ENCODE measurements at places on chromosomes 2 and 18.

- DNase-seq: no peak
Measured at GRCh38 chr2:32864334-32865111, 82.2 kb upstream of the LTBP1 start.

- no peak for DNase-seq
Measured at GRCh38 chr2:241223211-241224017, 34.9 kb downstream of the ANO7 start.

DNA sequence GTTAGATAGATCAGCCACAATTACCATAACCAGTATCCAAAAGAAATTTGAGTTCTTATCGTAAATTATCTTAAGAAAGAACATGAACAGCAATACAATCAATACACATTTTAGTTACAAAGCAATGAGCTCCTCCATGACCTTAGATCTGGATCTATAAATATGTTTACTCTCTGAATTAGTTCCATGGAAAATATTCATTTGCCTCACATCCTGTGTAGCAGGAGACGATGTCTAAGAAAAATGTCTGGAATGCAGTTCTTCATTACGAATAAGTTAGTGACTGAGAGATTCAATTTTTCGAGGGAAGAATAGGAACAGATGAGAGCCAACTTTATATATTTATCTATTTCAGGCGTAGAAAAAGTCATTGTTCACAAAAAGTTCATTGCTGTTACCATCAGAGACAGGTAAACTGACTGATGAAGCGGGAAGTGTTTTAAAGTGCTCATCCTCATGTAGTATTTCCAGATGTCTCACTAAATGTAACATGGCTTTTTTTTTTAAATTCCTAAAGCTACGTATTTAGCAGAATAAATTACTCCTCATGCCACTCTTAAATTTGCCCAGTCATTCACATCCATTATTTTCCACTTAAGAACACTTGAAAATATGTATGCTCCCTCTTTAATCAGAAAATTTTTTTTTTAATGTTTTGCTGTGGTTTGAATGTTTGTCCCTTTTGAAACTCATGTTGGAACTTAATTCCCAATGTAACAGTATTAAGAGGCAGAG, 106.5 kb upstream of the SCN1A start:
- DNase-seq: no peak

DNA sequence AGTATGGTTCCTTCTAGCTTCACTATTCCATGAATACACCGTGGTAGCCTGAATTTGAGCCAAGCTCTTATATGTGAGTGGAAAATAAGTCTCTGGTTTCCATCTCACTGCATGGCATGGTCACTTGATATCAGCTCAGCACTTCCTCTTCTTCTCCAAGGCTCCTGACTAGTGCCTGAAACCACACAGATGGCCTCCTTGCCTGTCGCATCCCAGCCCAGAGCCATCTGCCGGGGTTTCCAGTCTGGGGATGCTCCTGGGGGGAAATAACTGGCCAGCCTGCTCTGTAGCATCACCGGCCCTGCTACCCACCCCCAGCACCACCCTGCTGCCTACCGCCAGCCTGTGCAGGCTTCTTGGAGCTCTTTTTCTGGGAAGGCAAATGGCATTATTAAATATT, 7.7 kb upstream of the MARCHF4 start:
- DNase-seq: no peak

DNA sequence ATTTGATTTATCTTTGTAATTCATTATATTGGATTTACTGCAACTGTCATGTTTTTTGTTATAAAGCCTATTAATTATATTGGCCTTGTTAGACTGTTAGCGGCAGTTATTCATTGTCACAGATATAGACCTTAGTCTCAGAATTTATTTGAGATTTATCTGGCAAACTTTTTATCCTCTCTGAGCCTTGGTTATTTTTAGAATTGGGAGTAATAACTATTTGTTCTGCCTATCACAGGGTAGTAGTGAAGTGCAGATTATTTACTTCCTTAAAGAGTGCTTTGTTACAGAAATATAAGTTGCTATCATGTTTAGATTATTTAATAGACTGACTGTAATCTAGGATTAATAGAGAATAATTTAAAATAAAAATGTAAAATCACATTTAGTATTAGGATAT, 41.9 kb downstream of the AGPS start:
- DNase-seq: no peak

- DNase-seq: no peak
Measured at GRCh38 chr2:175929850-175930249, 72.2 kb downstream of the LNPK start.

GRCh38 chr2:189347540-189347939, 93.7 kb upstream of the WDR75 start:
- DNase-seq: no peak

GRCh38 chr18:4017480-4017879, 437.6 kb downstream of the DLGAP1 start:
- DNase-seq: no peak

GRCh38 chr18:63322206-63322605, 2.6 kb upstream of the BCL2 start:
- no peak for DNase-seq

GRCh38 chr18:31990823-31991222, 27.8 kb upstream of the RNF125 start:
- DNase-seq: no peak

DNA sequence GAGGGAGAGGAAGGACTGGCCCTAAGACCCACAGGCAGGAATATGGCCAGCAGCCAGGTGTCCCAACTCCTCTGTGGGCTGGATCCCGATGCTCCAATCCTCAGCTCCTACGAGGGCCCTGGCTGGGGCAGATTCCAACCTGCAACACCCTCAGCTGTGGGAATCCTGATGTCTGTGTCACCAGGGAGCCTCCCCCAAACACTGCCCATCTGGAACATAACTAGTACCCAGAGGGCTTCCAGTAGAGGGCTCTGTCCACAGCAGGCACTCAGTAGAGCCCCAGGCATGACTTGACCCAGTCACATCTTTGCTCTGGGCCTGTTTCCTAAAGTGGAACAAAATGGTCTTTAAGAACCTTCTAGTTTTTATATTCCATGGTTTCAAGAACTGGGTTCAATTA, 20.6 kb upstream of the LOXHD1 start:
- no peak for DNase-seq

DNA sequence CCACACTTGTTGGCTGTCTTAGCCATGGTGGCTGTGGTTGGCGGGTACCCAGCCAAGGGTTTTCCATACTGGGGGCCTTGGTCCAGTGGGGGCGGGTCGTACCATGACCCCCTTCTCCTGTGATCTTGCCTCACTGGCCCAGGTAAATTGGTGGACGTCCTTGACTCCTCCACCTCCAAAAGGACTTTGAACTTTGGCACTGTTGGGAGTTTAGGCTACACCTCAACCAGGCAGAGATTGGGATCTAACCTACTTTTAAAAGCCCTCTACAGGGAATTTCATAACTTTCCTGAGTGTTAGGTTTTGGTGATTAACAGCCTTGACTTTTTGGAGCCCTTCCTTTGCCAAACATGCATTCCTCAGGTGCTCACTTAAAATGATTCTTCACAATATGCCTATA, 106.7 kb downstream of the NEDD4L start:
- no peak for DNase-seq

DNA sequence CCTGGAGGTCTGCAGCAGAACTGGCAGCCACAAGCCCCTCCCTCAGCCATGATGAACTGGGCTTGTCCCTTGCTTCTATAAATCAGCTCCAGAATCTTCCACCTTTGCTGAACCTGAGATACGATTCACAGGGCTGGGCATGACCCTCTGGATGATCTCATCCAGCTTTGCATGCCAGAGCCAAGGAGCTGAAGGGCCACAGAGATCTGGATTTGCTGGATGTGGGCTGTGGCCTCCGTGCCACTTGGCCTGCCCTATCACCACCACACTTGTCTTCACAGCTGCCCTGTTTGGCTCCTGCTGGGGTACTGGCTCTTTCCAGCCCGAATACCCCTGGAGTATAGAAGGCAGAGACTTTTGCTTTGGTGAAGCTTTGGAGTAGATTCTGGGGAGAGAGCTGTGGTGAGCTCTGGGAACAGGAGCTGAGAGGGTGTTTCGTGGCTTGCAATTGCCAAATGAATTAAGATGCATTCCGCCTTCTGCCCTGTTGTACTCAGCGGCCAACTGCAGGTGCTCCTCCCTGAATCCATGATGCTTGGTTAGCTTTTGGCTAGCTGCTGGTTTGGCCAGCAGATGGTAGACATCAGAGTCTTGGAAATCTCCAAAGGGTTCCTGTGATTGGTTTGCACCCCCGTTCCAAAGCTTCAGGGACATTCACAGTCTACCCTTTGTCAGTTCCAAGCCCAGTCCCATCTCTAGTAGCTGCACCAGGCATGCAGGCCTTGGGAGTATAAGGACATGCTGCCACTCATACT, 30.9 kb upstream of the GIGYF2 start:
- no peak for DNase-seq

DNA sequence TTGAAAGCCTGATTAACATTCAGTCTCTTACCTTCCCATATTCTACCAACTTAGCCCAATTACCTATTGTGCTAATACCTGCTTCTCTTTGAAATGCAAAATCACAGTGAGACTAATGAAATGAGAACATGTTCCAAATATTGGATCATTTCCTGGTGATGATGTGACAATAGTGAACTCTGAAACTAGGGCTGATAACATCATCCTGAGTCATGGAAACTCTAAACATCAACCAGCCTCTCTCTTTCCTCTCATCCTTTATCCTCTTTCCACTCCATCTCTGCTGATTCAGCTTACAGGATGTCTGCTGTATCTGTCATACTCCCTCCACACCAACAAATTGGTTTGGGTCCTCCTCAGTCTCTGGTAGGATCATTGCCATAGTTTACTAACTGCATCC, 98.8 kb upstream of the NCKAP5 start:
- DNase-seq: no peak

DNA sequence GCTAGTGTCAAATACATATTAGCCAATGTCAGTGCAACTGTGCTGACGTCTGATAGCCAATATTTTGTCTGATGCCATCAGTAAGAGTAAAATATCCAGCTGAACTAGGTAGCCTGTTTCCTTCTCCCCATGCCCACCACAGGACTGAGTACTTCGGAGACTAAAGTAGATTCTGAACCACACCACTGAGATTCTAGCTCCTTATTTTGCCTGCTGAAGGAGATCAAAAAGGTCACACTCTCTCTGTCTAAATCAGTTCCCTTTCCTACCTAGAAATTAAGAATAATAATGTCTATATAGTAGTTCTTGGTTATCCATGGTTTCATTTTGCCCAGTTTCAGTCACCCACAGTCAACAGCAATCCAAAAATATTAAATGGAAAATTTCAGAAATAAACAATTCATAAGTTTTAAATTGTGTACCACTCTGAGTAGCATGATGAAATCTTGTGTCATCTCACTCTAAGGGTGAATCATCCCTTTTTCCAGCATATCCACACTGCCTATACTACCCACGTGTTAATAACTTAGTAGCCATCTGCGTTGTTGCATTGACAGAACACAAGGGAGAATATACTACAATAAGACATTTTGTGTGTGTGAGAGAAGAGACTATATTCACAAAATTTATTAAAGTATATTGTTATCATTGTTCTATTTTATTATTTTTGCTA, 1043.3 kb upstream of the PIK3C3 start:
- no peak for DNase-seq

DNA sequence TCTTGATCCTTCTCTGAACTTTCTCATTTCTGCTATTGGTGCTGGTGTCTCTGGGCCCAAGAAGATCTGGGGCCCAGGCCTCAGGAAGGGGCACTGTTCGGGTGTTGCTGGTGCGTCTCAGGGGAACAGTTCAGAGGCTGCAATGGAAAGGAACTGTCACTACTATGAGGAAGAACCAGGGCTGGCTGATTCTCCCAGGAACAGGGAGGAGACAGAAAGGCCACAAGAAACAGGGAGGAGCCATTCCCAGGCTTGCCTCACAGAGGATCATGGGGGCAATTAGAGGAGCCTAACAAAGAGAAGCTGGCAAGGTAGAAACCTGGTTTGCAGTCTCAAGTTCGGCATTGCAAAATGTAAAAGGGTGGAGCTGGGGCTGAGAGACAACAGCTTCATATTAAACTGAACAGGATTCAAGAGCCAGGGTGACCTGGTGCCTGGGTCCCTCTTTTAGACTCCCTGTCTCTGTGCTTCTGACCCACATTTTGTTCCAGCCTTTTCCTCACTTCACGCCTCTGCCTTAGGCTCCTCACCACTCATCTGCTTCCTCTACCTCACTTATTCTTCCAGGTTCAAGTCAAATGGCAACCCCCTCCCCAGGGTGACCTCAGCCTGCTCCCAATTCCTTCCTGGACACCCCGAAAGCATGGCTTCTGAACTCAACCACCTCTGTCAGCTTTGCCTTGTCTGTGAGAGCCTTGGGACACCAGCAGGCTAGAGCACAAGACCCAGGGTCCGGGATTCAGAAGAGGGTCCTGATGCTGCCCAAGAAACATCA, 58.4 kb downstream of the GYPC start:
- DNase-seq: no peak

- no peak for DNase-seq
Measured at GRCh38 chr2:161101406-161101805, 58.8 kb upstream of the TANK start.

DNA sequence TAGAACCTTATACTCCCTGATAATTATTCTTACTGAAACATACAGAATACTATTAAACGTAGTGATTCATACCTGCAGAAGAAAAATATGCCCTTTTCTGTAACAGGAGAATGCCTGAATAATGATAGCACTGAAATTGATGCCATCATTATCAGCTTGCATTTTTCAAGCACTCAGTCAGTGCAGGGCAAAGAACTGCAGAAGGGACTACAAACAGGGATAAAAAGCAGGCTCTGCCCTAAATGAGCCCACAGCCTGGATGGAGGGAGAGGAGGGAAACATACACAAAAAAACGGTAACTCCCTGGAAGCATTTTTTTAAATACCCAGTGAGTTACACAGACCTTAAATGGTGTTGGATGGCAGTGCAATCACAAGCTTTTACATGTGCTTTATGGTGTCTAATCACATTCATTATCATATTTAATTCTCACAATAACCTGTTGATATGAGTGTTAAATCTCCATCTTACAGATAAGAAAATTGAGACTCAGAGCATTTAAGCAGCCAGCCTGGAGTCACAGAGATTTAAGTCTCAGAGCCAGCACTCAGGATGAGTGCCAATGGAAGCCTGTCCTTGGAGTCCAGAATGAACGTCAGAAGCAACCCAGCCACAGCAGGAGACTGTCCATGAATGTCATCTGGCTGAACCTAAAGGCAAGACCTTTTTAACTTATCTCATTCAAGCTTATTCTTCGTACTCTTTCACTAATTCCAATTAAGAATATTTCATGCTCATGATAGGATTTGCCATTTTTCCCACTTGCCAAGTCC, 139.3 kb upstream of the CTNNA2 start:
- DNase-seq: no peak

- DNase-seq: no peak
Measured at GRCh38 chr2:88318071-88318955, 134.2 kb downstream of the FOXI3 start.

- no peak for DNase-seq
Measured at GRCh38 chr18:8501044-8501443, 108.2 kb upstream of the RAB12 start.

DNA sequence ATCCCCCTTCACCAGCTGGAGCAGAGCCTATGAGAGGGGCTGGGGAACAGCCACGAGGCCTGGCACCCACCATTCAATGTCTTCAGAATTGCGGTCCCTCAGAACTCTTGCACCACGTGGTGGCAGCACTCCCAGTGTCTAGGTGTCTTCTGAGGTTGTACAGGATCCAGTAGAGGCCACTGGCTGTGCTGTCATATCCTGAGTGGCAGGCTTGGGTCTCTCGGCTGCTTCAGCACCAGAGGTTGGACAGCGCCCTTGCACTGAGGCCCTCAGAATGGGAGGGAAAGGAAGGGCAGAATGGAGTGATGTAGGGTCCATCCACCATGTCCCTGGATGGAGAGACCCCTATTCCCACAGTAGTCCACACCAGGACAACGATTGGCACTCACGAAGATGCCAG, 112.0 kb upstream of the TEKT4 start:
- no peak for DNase-seq
